AG09319 (cell line): ENCODE measurements at places on chromosomes 1 and 21.

GRCh38 chr1:201816309-201816854 lies 12.6 kb upstream of the IPO9 start:
- no peak for DNase-seq

- DNase-seq = no peak
Observed at GRCh38 chr1:27150641-27151040, 4.3 kb downstream of the SLC9A1 start.

- DNase-seq = no peak
Observed at GRCh38 chr1:51314974-51315373, 15.4 kb downstream of the TTC39A start.

DNA sequence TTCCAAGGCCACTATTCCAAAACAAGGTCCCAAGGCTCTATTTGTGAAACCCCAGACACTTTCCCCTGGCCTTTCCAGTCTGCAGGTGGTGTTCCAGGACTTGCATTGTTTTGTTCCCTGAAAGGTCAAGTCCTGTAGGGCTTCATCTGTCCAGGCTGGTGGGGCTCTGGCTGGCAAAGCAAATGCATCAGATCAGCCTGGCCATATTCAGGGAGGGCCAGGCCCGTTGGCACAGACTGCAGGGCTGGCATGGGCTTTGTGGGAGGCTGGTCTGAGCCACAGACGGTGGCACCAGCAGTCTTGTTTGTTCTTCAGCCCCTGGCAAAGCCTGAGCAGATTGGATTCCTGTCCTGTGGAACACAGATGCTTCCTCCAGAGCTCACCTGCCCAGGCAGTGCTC lies 93.0 kb downstream of the SPATA46 start:
- DNase-seq = no peak
